ENCODE measurements at places on chromosomes 7 and 10.

DNA sequence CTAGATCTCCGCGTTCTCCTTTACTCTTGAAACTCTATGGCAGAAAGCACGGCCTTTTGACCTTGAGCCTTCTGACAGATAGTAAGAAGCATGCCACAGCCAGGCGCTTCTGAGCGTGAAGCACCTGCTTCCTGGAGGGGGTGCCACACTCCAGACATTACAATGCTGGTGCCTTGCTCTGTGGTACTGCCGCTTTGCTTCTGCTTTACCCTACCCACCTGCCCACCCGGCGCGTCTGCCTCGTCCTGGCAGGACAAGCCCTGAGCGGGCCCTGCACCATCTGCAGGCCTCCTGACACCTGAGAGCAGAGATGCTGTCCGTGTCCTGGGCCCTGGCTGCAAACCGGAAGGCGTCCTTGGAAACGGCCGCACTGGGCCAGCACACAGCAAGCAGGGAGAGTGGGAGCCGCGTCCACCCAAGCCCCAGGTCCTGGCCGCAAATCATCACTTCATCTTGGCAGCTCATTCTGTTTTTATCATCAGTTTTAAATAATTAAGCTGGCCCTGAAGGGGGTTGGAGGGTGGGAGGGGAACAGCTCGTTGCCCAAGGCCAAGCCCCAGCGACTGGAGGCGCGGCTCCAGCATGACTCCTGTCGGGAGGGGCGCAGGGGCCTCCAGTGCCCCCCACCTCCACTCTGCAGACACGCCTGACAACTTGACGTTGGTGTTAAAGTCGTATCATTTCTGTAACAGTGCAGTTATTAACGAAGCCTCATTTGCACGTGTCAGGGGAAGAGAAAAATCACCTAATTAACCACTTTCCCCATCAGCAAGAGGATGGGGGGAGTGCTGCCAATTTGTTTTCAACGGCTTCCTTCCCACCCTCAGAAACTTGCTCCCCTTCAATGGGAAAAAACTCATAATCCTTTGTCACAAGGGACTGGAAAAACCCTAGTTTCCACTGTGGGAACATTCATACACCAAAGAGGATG is 132.2 kb downstream of the MAD1L1 start:
- no peak for DNase-seq

GRCh38 chr7:130598056-130598455 is 70.5 kb downstream of the COPG2 start:
- no peak for DNase-seq

GRCh38 chr7:105021967-105022366 is 8.0 kb downstream of the KMT2E start:
- DNase-seq, result no peak

- no peak for DNase-seq
These were observed 94.2 kb downstream of the NRP1 start for GRCh38 chr10:33240258-33240657.

- DNase-seq, result no peak
These were observed 142.9 kb downstream of the SKAP2 start for GRCh38 chr7:26721450-26721849.

DNA sequence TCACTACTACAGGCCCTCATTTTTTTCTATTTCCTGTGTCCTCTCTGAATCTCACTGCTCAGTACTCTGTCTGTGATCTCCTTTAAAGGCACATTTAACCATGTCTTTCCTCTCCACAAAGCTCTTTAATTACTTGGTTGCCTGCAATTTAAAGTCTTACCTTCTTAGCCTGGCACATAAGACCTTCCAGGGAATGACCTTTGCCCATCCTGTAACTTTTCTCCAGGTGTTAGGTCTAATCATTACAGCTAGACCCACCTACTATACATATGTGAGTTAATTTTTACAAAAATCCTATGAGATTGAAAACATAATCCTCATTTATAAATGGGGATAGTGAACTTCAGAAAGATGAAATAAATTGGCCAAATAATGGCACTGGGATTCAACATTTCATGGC is 244.1 kb upstream of the RHOBTB1 start:
- no peak for DNase-seq

DNA sequence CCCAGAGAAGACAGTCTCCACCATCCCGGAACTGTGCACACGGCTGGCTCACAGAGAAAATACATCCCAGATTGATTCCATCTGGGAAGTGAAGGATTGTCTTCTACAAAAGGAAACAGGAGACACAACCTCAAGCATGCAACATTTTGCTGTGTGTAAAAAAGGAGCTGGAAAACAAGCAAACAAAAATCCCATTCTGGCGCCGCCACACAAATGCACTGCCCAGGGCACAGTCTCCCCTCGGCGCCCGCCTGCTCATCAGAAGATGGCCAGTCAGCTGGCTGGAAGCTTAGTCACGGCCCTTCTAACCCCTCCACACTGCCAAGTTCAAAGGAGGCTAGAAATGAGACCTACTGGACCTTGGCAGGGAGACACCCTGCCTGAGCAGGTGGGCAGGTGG is 14.1 kb upstream of the CYTH3 start:
- DNase-seq, result no peak

GRCh38 chr7:98870121-98870651 is 372 bp upstream of the TMEM130 start:
- peak; percentile 20 for DNase-seq

DNA sequence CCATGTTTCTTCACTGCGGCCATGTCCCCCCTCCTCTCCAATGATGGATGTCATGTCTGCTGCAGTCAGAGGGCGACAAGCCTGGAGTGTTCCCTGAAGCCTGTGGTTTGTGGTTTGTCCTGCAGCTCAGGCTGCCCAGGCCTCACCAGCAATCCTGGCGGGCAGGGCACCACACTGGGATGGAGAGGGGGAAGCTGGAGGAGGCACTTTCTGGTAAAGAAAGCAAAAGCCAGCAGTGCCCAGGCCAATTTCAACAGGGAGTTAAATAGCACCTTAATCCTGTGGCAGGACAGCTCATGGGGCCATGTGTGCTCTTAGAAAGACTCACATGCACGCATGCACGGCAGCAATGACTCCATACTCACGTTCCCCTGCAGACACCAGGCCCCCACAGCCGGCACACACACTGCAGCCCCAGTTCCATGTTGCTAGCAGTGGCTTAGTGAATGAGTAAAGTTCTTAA is 158.3 kb downstream of the EGFR start:
- DNase-seq, result no peak

DNA sequence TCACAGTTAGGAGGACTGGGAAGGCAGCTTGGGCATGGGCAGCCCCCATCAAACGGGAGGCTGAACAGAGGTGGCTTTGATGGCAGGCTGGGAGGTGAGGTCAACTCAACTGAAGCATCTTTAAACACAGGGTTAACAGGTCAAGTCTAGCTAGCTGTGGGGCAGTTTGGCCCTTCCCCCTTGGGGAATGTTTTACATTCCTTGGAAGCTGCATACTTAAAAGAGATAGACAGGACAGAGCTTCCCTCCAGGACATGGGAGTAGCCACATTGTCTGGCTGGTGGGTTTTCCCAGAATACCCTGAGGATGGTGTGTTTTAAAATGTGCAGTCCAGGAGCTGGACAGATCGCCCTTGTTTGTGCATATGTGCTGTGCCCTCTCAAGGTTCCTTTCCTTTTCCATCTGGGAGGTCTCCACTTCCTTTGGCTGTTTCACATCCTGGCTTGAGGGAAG is 6.8 kb upstream of the RASSF4 start:
- no peak for DNase-seq

GRCh38 chr7:111588065-111588433 is 25.8 kb upstream of the IMMP2L start:
- DNase-seq, result no peak

DNA sequence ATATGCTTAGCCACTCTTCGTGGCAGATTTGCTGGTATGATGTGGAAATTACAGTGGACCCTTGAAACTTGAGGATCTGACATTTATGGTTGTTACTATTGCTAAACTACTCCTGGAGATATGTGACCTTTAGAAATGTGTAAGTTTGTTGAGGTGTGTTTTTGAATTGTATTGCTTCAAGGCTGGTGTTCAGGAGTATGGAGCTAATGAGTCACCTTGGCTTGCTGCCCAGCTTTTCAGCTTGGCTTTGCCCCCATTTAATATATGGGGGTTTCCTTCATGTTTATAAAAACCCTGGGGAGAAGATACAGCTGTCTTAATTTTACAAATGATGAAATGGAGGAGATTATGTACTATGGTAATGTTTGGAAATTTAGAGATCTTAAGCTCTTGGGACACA is 11.6 kb downstream of the HBP1 start:
- DNase-seq, result peak; percentile 55

- DNase-seq, result no peak
These were observed 42.7 kb upstream of the PPIF start for GRCh38 chr10:79304479-79305087.

DNA sequence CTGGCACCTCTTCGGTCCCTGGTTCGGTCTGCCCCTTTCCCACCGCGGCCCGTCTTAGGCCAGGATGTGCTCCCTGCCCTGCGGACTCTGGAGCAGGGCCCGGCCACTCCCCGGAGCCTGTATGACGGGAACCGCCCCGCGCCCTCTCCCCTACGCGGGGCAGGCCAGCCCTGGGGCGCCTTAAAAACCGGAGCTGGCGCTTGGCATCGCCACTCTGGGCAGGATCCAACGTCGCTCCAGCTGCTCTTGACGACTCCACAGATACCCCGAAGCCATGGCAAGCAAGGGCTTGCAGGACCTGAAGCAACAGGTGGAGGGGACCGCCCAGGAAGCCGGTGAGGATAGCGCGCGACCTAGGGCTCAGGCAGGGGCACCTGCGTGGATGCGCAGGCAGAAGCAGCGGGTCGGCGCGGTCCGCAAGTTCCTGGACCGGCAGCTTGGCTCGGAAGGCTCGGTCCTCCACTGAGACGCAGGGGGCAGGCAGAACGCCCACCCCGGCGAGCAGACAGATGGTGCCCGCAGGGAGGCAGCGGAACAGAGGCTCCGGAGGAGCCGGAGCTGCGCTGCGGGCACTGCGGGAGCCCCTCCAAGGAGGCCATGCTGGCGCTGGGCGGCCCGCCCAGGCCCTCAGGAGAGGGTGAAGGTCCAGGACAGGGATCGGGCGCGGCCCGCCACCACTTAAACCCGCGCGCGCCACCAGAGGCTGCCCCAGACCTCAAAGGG is at the start of gene ADIRF:
Gene ADIRF, plus strand, starts transcription at position 212 of the 723 bp plus-strand sequence. Its CDS starts 63 bp downstream, at position 275.
- no peak for DNase-seq

DNA sequence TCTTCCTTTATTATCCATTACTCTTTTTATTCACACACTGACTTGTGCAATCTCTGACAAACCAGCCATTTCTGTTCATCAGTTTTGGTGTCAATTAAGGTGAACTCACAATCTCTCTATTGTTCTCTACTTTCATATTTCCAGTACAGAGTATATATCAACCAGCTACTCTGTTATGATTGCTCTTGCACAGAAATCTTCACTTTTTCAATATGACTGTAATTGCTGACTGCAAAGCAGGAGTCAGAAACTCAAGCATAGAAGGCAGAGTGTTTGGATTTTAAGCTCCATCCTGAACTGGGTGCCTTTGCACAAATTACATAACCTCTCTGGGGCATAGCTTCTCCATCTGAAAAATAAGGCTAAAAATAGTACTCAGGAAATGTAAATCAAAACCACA is 1042.0 kb downstream of the GRM8 start:
- no peak for DNase-seq

DNA sequence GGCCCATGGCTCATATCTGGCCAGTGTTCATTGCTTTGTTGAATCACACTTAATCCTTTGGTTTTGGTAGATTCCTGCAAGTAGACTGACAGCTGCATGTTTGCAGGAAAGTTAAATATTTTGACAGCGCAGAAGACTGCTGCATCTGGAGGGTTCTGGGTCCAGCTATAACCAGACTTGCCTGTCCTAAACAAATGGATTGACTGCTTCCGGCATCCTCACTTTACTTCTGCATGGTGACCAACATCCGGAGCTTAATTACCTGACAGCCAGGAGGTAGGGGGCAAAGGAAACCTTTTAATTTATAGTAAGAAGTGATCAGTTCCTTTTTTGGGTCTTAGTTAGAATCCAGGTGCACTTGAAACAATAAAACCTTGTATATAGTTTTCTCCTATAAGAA is 263.3 kb downstream of the SNX10 start:
- DNase-seq, result no peak

- DNase-seq, result no peak
These were observed 87.4 kb upstream of the RSU1 start for GRCh38 chr10:16904639-16905061.

DNA sequence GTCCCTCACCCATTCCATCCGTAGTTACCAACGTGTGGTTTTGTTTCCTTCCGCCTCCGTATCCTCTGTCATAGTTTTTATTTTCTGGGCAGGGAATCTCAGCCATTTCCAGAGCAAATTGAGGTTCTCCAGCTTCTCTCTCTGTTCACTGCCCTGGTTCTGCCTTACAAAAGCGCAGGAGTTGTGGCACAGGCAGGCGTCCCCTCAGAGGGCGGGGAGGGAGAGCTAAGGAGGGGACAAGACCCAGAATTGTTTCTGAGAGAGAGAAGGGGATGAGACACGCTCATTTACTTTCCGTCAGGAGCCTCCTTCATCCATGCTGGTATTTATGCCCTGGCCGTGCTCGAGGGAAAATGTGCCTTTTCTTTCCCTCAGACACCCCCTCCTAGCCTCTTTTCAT is 71.0 kb downstream of the SH2D4B start:
- DNase-seq, result no peak

GRCh38 chr10:13038391-13038790 is 36.9 kb upstream of the CCDC3 start:
- no peak for DNase-seq

DNA sequence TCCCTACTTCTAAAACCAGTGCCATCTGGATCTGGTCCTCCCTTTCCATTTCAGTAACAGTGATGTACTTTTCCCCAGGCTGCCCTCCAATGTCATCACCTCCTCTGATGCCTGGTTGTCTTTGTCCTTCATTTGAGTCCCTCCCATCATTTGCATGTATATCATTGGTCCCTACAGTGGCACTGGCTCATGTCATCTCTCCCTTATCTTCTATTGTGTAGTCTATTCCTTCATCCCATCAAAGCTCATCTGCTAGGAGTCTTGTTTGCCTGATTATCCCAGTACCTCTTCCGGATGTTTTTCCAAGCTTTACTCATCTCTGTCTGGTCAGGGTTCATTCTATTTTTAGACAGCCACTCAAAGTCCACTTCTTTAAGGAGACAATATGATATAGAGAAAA is 292.9 kb upstream of the BMPER start:
- no peak for DNase-seq

DNA sequence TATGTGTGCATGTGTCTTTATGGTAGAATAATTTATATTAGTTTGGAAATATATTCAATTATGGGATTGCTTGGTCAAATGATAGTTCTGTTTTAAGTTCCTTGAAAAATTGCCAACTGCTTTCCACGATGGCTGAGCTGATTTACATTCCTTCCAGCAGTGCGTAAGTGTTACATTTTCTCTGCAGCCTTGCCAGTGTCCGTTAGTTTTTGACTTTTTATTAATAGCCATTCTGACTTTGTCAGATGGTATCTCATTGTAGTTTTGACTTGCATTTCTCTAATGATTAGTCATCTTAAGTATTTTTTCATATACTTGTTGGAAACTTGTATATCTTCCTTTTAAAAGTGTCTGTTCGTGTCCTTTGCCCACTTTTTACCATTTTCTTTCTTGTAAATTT is 434.2 kb upstream of the POT1 start:
- DNase-seq, result no peak

All from stimulated activated CD8-positive, alpha-beta memory T cell treated with anti-CD3 and anti-CD28 coated beads, Interleukin-2, amount 100 ng/mL, for 1 hour (primary cell).